ENCODE measurements at places on chromosomes 13 and 19.

DNA sequence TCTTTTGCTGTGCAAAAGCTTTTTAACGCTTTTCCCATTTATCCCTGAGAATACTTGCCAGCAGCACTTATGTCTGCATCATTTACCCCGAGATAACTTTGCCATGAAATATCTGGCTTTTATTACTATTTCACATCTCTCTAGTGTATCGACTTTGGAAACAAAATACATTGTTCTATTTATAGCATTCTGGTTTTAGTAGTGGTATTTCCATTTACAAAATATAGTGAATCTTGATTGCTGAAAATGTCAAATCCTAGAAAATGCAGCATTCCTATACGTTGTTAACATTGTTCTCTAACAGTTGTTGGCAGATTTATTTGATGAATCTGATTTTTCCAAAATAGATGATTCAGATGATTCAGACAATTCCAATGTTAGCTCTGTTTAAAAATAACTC is 189.3 kb upstream of the SPRY2 start:
- no peak for DNase-seq

- no peak for DNase-seq
Measured at GRCh38 chr13:99892196-99892613, 79.4 kb downstream of the ZIC5 start.

DNA sequence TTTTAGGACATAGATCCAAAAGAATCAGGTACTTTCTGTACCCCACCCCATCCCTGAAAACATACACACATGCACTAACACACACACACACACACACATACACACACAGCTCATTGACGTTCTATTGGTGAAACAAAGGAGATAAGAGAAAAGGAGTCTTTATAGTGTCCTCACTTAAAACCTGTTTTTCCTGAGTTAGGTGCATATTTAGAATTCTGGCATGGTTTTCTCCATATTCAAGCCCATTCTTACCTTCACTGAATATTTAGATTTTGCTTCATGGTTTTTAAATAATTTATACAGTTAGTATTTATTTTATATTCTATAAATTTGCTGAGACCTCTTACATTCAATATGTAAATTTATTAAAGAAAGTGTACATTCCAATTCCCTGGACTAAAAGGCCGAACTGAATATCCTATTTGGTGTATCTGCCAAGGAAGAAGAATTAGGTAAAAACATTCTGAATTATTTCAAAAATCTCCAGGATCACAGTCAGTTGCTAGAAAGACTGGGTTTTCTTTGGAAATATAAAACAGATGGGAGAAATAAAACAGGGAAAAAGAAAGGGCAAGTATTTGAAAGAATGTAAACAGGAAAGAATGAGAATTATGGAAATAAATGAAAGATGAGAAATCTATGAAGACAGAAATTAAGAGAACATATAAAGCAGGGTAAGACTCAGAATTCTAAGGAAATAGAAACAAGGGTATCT is 556.2 kb downstream of the KCTD12 start:
- DNase-seq: no peak

- no peak for DNase-seq
Measured at GRCh38 chr13:40077396-40078027, 422.1 kb downstream of the COG6 start.

- no peak for DNase-seq
Measured at GRCh38 chr19:29650772-29651387, 14.4 kb upstream of the PLEKHF1 start.

- no peak for DNase-seq
Measured at GRCh38 chr19:50480281-50481111, 3.8 kb upstream of the GARIN5A start.

- DNase-seq: no peak
Measured at GRCh38 chr13:97537110-97537509, 103.1 kb downstream of the RAP2A start.

DNA sequence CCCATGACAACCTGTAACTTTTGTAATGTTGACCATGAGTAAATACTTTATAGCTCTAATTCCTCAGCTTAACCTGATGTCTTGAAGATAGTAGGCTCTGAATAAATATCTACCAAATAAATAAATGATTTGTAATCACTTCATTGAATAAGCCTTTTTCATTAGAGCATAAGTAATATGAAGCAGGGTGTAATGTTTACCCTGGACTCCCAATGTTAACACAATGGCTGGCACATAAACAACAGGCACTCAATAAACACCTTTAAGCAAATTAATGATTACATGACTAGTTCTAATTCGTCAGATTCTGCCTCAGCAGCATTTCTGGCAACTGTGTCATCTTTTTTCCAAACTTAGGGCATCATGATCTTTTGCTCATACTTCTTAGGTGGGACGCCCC is 396.3 kb downstream of the LIG4 start:
- DNase-seq: no peak

GRCh38 chr13:44843403-44843802 is 145.9 kb downstream of the NUFIP1 start:
- no peak for DNase-seq

- no peak for DNase-seq
Measured at GRCh38 chr13:71624653-71625600, 242.1 kb downstream of the DACH1 start.

GRCh38 chr19:33291623-33292534 is 10.5 kb downstream of the CEBPA start:
- DNase-seq: no peak

GRCh38 chr19:41701401-41702075 is 6.9 kb upstream of the CEACAM5 start:
- no peak for DNase-seq

DNA sequence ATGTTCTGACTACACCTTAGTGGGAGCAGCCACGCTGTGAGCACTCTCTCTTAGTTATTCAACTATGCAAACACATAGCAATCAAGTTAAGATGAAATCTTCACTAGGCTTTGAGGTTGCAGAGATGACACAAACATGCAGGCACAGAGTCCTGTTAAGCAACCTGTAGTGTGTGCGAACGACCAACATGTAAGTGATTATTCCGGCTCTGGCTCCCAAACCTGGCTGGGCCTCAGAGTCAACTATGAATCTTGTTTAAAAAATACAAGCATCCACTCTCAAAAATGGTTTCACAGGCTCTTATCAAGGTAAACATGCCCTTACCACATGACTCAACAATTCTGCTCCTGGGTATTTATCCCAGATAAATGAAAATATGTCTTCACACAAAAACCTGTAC is 91.4 kb downstream of the IRS2 start:
- DNase-seq: no peak

Data from NCI-H1436 treated with DMSO at 0.1 percent for 48 hours (cell line).